ENCODE measurements at places on chromosomes 16 and 17. TPM values are rescaled to one million over a fixed set of nuclear protein-coding genes. Genes with fewer than 3 reads are reported as not detected.
A peak's percentile ranks its signal among the peaks of the same experiment; 100 is the strongest.

The EFNB3 gene
- total RNA-seq, result 12.7 TPM

The SLFN11 gene
- total RNA-seq, result 23.8 TPM

The CA10 gene
- not detected for total RNA-seq

The KRTAP3-1 gene
- total RNA-seq, result not detected

The ST6GALNAC2 gene
- 1.9 TPM for total RNA-seq

The ABCC12 gene
- not detected for total RNA-seq

The WFDC1 gene
- total RNA-seq, result 0.24 TPM

The CACNG3 gene
- not detected for total RNA-seq

The INCA1 gene
- 0.89 TPM for total RNA-seq

DNA sequence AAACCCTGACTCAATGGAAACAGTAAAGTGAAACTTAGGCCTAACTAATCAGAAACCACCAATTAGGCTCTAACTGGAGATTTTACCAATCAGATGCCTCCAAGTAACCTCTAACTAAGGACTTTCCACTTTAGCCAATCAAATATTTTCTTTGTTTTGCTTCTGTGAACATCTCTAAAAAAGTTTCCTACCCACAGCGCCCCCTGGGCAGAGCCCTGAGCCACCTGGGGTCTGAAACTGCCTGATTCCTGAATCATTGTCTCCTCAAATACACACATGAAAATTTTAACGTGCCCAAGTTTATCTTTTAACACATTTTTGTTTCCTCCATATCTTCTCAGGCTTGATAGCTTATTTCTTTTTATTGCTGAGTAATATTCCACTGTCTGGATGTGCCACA lies 19.0 kb downstream of the ADAD2 start:
- DNase-seq, result no peak
- H3K4me3 ChIP-seq, result no peak overlapping the region
- H3K4me1 ChIP-seq, result no peaks in the 10 kb centered on the region
- no peaks in the 10 kb centered on the region for H3K36me3 ChIP-seq

GRCh38 chr17:77466140-77466539 lies 325.4 kb downstream of the SEC14L1 start:
- H3K4me3 ChIP-seq, result peak overlapping the region; percentile 44
- H3K27ac ChIP-seq, result peak overlapping the region; percentile 98
- DNase-seq, result no peak
- H3K27me3 ChIP-seq, result no peaks in the 10 kb centered on the region

DNA sequence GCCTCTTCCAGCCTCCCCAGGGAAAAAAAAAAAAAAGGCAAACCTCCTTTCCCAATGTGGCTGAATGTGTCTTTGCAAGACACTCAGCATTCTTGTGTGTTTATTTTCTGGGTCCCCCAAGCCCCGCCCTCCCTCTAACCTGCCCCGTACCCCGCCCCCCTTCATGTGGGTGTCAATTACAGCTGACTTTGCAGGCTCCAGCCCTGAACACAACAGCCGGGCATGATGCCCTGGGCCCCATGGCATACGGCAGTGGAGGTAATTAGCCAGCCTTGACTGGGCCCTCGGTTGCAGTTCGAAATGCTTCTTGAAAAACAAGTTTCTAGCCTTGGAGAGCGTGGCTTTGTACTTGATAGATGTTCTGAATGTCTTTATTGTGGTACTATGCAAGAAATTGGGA lies 354.7 kb upstream of the RBFOX1 start:
- no peak for DNase-seq
- no peak overlapping the region for H3K4me3 ChIP-seq
- H3K27me3 ChIP-seq, result no peaks in the 10 kb centered on the region

GRCh38 chr17:80615376-80615775 lies 70.7 kb downstream of the RPTOR start:
- H3K27me3 ChIP-seq, result no peaks in the 10 kb centered on the region
- no peaks in the 10 kb centered on the region for H3K36me3 ChIP-seq
- H3K4me1 ChIP-seq, result peaks cover 10% of the 10 kb centered on the region
- DNase-seq, result no peak
- H3K27ac ChIP-seq, result no peak overlapping the region

- no peak within 1 kb of the TSS for H3K27ac ChIP-seq
- peaks cover 7% of the 10 kb centered on the region for H3K4me1 ChIP-seq
- no peak within 1 kb of the TSS for H3K4me3 ChIP-seq
- peaks cover 17% of the 10 kb centered on the region for H3K36me3 ChIP-seq
These were observed at the start of gene SPATA32 for GRCh38 chr17:45261577-45262515. Gene SPATA32, minus strand, starts transcription at chr17:45262094. Its CDS starts 78 bp downstream, at chr17:45262016.

DNA sequence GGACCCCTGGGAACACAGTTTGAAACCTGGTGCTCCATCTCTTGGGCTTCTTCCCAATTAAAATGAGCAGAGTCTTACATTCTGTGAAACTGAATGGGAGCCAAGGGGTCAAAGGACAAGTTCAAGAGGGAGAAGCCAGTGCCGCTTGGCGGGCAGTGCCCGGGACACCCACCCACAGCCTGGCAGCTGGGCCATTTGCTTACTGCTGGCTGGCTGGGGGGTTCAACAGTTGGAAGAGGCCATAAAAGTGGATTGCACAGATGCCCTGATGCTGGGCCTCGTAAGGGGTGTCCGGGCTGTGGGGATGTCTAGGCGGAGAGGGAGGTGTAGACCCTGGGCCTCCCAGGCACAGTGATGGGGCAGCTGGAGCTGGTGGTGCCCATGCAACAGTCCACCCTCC lies 52.1 kb downstream of the CMIP start:
- no peak overlapping the region for H3K27ac ChIP-seq
- H3K36me3 ChIP-seq, result no peaks in the 10 kb centered on the region
- DNase-seq, result no peak
- H3K4me3 ChIP-seq, result no peak overlapping the region
- H3K27me3 ChIP-seq, result no peaks in the 10 kb centered on the region

DNA sequence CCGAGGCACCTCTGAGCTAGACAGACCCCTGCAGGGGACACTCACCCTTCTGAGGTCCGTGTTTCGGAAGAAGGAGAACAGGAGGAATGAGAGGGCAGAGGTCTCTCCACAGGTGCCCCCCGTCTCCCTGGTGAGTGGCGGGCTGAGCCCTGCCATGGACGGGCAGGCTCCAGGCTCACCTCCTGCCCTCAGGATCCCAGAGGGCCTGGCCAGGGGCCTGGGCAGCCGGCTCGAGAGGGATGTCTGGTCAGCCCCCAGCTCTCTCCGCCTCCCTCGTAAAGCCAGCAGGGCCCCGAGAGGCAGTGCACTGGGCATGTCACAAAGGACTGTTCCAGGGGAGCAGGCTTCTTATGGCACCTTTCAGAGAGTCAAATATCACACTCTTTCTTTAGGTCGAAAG lies 62.8 kb downstream of the DHRS7C start:
- H3K4me3 ChIP-seq, result no peak overlapping the region
- DNase-seq, result peak; percentile 79
- peaks cover 2% of the 10 kb centered on the region for H3K36me3 ChIP-seq
- no peak overlapping the region for H3K27ac ChIP-seq
- H3K4me1 ChIP-seq, result peaks cover 15% of the 10 kb centered on the region
- H3K27me3 ChIP-seq, result no peaks in the 10 kb centered on the region

DNA sequence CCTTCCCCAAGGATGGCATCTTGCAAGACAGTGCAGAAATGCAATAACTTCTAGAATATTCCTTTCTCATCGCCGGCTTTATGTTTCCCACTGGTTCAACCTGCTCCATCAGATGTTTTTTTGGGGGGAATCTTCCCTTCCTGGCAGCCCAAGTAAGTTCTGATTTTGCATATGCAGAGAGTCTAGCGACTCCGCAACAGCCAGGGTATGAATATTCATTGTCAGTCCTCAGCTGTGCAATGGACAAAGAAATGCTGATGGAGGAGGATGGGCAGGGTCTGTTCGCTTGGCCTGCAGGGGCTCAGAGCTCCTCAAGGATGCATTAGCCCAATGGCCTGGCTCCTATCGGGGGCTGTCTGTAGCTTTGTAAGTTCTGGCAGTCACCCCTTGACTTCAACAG lies 358.8 kb upstream of the CCL2 start:
- no peaks in the 10 kb centered on the region for H3K36me3 ChIP-seq
- no peak for DNase-seq
- no peak overlapping the region for H3K27ac ChIP-seq
- H3K4me1 ChIP-seq, result no peaks in the 10 kb centered on the region
- no peak overlapping the region for H3K4me3 ChIP-seq

- H3K36me3 ChIP-seq, result no peaks in the 10 kb centered on the region
- peaks cover 64% of the 10 kb centered on the region for H3K27me3 ChIP-seq
- H3K4me1 ChIP-seq, result no peaks in the 10 kb centered on the region
These were observed 19.7 kb upstream of the SRCIN1 start for GRCh38 chr17:38625482-38625881.

DNA sequence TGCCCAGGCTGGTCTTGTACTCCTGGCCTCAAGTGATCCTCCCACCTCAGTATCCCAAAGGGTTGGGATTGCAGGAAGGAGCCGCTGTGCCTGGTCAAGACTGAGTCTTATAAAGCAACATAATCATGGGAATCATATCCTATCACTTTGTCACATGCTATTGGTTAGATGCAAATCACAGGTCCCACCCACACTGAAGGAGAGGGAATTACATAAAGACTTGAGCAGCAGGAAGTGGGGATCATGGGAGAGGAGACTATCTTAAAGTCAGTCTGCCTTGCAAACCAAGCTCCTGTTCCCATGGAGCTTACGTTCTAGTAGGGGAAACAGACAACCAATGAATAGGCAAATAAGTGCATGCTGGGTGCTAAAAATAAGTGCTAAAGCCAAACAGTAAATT lies 28.3 kb upstream of the TENT4B start:
- H3K36me3 ChIP-seq, result no peaks in the 10 kb centered on the region
- H3K27ac ChIP-seq, result no peak overlapping the region
- no peaks in the 10 kb centered on the region for H3K4me1 ChIP-seq
- H3K27me3 ChIP-seq, result peaks cover 19% of the 10 kb centered on the region
- no peak overlapping the region for H3K4me3 ChIP-seq
- DNase-seq, result no peak

DNA sequence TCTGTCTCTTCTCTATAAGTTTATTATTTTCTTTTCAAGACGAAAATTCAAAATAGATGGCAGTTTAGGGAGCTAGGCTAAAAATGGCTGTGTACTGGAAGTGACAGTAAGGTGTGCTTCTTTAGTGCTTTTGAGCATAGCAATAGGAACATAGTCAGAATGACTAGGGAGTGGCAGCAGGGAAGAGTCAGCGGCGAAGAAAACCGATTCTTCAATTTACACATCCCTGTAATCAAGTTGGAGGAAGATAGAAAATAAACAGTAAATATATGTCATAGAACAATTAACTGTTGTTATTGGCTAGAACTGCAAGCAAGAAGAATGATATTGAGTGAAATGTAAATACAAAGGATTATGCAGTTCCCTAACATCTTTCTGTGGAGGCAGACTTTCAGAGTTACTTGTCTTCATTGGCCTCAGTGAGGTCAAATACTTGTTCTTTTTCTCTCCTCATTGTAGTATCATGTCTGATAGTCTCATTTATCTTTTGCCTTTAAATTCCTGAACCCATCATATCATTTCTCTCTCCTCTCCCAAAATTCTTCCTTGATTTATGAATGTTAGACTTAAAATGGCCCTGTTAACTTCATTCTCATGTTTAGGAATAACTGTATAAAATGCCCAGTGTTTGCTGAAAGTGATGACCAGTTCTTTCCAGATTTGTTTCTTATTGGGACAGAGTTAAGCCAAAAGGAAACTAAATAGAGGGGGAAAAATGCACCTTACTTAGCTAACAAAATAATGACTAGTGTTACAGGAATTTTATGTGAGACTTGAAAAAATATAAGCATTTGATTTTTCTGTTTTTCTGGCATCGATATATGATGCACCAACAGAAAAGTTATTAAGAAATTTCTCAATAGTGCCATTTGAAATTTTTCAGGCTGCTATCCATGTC lies 211.4 kb downstream of the BCAS3 start:
- H3K36me3 ChIP-seq, result peaks cover 7% of the 10 kb centered on the region
- H3K27me3 ChIP-seq, result no peaks in the 10 kb centered on the region
- no peak for DNase-seq

DNA sequence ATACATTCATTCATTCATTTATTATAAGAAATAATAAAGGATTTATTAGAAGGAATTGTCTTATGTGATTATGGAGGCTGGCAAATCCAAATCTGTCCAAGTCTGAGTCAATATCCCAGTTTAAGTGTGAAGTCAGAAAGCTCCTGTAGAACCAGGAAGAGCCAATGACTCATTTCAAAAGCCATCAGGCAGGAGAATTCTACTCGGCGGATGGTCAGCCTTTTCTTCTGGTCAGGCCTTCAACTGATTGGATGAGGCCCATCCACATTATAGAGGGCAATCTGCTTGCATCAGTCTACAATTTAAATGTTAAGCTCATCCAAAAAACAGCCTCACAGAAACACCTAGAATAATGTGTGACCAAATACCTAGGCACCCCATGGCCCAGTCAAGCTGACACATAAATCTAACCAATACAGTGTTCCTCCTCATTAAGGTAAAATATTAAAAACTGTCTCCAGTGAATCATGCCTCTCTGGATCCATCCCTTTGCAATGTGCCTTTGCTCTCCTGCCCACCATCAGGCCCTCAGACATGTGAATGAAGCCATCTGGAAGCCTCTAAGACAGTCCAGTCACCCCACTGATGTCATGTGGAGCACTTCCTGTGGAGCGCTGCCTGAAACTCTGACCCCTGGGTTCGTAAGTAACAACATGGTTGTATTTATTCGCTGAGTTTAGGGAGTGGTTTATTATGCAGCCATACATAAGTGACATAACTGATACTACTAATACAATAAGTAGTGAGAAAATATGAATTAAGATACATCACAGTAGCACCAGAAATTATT lies 69.2 kb upstream of the WSB1 start:
- H3K27me3 ChIP-seq, result peaks cover 6% of the 10 kb centered on the region
- no peak overlapping the region for H3K27ac ChIP-seq
- H3K4me3 ChIP-seq, result no peak overlapping the region
- no peak for DNase-seq
- peaks cover 19% of the 10 kb centered on the region for H3K4me1 ChIP-seq
- no peaks in the 10 kb centered on the region for H3K36me3 ChIP-seq

DNA sequence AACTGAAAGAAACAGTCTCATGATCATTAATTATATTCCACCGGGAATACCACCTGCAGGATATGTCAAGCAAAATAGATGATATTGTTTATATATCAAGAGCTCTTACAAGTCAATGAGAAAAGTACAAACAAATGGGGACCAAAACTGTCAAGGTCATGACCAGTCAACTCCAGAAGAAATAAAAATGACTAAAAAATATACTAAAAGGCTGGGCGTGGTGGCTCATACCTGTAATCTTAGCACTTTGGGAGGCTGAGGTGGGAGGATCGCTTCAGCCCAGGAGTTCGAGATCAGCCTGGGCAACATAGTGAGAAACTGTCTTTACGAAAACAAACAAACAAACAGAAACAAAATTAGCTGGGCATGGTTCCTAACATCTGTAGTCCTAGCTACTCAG lies 49.8 kb upstream of the SCNN1B start:
- peaks cover 4% of the 10 kb centered on the region for H3K27me3 ChIP-seq
- H3K36me3 ChIP-seq, result no peaks in the 10 kb centered on the region
- no peak overlapping the region for H3K4me3 ChIP-seq
- no peak for DNase-seq
- H3K4me1 ChIP-seq, result no peaks in the 10 kb centered on the region
- H3K27ac ChIP-seq, result no peak overlapping the region

GRCh38 chr17:65403626-65404025 lies 157.8 kb downstream of the AXIN2 start:
- no peak for DNase-seq
- H3K27ac ChIP-seq, result no peak overlapping the region
- H3K4me3 ChIP-seq, result no peak overlapping the region
- H3K4me1 ChIP-seq, result no peaks in the 10 kb centered on the region
- no peaks in the 10 kb centered on the region for H3K36me3 ChIP-seq

GRCh38 chr17:59416184-59416583 lies 84.7 kb downstream of the YPEL2 start:
- H3K27me3 ChIP-seq, result no peaks in the 10 kb centered on the region
- H3K36me3 ChIP-seq, result peaks cover 3% of the 10 kb centered on the region
- H3K4me3 ChIP-seq, result no peak overlapping the region

All from osteocyte (in vitro differentiated cells).